Dermis microvascular lymphatic vessel endothelial cell (primary cell): ENCODE measurements at places on chromosomes 2 and 18.

- no peak for DNase-seq
These were observed 14.0 kb downstream of the ITGA4 start for GRCh38 chr2:181471226-181471625.

DNA sequence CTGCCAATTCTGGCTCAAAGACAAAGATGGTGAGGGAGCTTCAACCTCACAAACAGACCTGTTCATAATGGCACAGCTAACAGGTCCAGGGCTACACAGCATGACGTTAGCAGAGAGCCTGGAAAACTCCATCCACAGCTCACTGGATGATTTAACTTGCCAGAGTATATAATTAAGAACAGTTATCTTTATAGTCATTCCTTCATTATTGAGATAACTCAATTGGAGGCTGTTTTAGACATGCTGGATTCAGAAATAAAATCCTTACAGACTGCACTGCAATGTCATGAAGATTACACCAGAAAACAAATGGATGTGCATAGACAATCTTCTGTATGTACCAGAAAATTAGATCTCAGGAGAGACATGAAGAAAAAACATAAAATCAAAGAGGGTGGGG is 55.1 kb upstream of the LYPD1 start:
- DNase-seq, result no peak

DNA sequence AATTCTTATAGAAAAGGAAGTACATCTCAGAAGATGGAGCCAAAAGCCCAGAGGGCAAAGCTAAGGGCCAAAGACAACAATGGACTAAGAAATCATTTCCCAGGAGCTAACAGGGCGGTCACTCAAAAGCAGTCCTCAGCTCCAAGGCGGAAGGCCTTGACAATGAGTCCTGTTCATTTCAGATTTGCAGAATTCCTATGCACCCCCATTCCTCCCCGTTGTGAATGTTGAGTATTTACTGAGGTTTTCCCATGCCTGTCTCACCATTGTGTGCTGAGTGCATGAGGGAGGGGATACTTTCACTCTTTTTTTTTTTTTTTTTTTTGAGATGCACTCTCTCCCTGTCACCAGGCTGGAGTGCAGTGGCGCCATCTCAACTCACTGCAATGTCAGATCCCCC is 18.8 kb upstream of the DTNB start:
- DNase-seq, result no peak

DNA sequence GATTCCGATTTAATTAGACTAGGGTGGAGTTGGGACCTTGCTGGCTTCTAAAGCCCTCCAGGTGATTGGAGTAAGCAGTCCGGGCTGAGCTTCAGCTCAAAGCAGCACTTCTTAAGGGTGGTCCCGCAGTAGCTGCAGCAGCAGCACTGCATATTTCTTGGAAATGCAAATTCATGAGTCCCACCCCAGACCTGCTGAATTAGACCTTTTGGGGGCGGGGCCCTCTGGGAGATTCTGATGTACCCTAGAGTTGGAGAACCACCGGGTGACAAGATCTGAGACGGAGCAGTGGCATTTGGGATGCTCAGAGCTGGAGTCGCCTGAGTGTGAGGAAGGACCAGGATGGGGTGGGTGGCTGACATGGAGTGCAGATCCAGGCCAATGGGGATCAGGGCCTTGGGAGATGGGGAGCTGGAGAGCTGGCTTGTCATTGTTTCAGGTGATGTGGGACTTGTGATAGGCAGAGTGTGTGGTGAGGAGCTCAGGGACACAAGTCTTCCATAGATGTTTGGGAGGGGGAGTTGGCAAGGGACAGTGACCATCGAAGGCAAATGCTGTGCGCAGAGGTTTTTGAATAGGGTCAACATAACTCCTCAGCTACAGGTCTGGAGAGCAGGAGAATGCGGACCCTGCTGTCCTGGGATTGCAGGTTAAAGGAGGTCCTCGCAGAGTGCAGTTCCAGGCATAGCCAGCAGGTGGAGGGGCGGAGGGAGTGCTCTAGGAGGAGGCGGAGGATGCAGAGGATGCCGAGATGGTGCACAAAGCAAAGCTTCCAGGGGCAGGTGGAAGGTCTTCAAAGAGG is 130.9 kb upstream of the RAB12 start:
- DNase-seq, result peak; percentile 54

GRCh38 chr2:214740867-214741395 is 68.6 kb downstream of the BARD1 start:
- no peak for DNase-seq

- DNase-seq, result no peak
These were observed 51.8 kb downstream of the LIMS1 start for GRCh38 chr2:108586116-108586515.

GRCh38 chr18:68693091-68693815 is 21.7 kb downstream of the TMX3 start:
- DNase-seq, result no peak

- no peak for DNase-seq
These were observed 103.1 kb downstream of the INO80D start for GRCh38 chr2:205982776-205983327.

GRCh38 chr2:203973676-203974075 is 37.1 kb downstream of the ICOS start:
- DNase-seq, result no peak

GRCh38 chr2:123696021-123696420 is 329.1 kb upstream of the CNTNAP5 start:
- no peak for DNase-seq

DNA sequence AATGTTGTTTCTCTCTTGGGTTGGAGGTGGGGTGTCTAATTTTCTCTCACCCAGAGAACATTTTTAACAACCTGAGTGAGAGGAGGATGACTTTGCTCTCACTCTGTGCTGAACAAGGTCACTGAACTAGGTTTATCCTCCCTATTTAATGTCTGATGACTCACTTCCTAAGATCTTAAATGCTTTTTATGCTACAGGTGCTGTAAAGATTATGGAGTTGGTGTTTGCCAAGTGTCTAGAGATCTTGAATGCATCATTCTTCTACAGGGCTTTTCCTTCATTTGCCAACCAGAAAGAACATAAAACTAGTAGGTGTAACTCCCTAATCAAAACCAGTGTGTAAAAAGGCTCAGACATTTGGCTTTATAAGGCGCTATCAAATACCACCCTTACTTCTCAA is 350.5 kb upstream of the ETAA1 start:
- no peak for DNase-seq

DNA sequence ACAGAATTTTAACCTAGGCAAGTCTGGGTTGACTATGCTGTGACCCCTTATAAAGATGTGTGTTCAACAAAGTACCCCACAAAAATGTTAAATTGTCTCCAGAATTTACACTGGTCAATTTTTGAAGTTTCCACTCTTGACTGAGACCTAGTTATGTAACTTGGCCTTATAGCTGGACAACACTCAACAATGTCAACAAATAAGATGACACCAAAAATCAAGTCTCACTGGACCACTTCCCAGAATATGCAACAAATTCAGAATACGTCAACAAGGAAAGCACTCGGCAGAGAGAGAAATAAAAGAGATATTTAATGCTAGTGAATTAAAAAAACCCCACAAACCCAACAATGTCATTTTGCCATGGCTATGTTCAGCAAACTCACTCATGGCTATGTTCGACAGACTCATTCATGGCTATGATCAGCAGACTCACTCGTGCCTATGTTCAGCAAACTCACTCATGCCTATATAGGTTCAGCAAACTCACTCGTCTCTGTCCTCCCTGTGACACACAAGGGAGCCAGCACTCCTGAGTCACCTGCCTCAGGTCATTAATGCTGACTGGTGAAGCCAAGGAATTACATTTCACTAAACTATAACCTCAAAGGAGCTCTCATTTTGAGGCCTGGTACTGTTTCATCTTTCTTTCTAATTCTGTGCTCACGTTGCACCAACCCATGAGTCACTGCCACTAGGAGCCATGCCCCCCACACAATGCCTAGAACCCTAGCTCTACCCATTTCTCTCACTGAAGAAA is 72.7 kb downstream of the PTPN2 start:
- DNase-seq, result no peak

GRCh38 chr18:3429121-3429520 is 20.9 kb upstream of the TGIF1 start:
- DNase-seq, result no peak

- DNase-seq, result no peak
These were observed 46.1 kb downstream of the TACR1 start for GRCh38 chr2:75153221-75153620.

GRCh38 chr2:167544602-167545001 is 656.3 kb downstream of the XIRP2 start:
- DNase-seq, result no peak

GRCh38 chr2:190575263-190575662 is 40.7 kb upstream of the NEMP2 start:
- DNase-seq, result no peak

DNA sequence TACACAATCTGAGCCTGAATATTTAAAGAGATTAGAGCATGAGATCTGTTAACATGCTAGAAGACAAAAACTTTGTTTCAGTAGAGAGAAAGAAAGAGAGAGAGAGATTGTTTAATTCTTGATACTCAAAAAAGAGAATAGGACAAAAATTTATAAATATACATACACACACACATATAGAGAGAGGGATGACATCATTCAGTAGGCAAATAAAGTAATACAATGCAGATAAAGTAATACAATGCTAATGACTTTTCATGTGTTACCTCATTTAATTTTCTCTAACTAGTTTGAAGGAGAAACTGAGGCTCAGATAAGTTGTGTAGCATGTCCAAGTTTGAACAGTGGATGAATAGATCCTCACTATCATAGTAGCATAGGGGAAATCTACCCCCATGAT is 286.4 kb downstream of the CMPK2 start:
- no peak for DNase-seq

- no peak for DNase-seq
These were observed 22.0 kb upstream of the DAPL1 start for GRCh38 chr2:158773121-158773520.

GRCh38 chr2:5546181-5546580 is 146.0 kb upstream of the SOX11 start:
- DNase-seq, result no peak

DNA sequence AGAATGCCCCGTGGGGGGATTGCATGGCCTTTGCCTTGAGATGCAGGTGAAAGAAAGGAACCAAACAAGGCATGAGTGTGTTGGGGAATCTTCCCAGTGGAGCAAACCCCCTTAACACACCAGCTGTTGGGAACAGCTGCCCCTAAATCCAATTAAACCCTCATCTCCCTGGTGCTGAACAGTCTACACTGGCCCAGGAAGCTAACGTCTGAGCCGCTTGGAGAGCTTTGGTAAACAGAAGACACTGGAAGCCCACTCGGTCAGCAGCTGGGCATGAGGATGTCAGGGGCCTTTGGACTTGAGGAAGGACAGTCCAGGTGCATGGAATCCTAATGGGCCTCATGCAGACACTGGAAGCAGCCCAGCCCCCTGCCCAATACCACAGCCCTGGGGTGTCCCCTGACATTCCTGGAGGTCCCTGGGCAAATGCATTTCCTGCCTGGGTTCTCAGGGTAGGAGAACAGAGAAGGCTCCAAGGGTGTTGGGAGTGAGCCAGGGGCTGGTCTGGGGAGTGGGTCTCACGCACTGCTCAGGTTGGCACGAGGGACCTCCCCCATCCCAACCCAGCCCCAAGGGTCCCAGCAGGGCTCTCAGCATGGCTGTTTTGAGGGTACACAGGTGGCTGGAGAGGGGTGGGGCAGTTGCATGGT is 37.7 kb downstream of the GBX2 start:
- no peak for DNase-seq

- no peak for DNase-seq
These were observed 367.8 kb upstream of the HS6ST1 start for GRCh38 chr2:128686497-128686859.

GRCh38 chr2:17543848-17544247 is 3.4 kb downstream of the VSNL1 start:
- DNase-seq, result no peak

DNA sequence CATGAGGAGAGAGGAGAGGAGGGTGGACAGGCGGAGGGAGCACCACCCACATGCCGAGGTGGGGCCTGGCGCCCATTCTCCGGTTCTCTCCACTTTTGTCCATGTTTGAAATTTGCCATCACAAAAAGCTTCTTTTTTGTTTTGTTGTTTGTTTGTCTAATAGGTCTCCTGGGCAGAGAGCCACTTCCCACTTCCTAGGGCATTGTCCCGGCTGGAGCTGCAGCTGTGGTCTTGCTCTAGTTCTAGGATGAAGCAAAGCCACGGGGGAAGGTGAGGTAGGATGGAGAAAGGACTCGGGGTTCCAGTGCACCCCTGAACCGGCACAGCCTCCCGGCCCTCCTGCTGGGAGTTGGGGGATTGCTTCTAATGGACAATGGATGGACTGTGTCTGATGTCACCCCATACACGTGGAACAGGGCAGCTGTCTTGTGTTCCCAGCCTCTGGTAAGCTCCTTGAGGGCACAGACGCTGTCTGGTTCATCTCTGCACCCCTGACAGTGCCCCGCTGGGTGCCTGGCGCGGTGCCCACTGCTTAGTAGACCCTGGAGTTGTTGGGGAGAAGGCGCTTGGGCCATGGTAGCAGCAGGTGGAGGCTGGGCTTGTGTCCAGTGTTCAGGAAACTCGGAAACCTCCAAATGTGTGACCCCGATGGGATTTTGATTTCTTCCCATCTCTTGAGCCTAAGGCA is 278.4 kb downstream of the NDUFA10 start:
- DNase-seq, result no peak

- DNase-seq, result no peak
These were observed at the start of gene FAM110C for GRCh38 chr2:46471-47345. FAM110C (minus strand) TSS chr2:46505; CDS start chr2:46385, 120 bp downstream.

- DNase-seq, result peak; percentile 90
These were observed 1.1 kb downstream of the EPC2 start for GRCh38 chr2:148645539-148646230.

DNA sequence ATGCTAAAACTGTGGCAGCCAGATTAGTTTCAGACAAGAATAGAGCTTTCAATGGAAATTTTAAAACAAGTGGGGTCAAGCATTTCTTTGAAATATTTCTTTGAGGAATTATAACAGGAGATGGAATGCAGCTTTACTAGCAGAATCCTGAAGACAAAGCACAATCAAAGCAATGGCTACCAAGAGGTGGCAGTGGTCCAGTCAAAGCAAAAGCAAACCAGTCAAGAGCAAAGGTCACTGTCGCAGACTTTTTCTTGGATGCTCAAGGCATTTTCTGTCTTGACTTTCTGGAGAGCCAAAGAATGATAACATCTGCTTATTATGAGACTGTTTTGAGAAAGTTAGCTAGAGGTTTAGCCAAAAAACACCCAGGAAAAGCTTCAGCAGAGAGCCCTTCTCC is 351.2 kb upstream of the DLGAP1 start:
- DNase-seq, result no peak

- no peak for DNase-seq
These were observed 133.1 kb upstream of the SEC11C start for GRCh38 chr18:59006461-59007067.

GRCh38 chr18:31652877-31653276 is 31.5 kb downstream of the B4GALT6 start:
- no peak for DNase-seq

GRCh38 chr2:179745635-179746256 is 115.7 kb downstream of the ZNF385B start:
- DNase-seq, result no peak

GRCh38 chr2:43070676-43071502 is 155.5 kb downstream of the ZFP36L2 start:
- DNase-seq, result no peak
